ENCODE measurements at places on chromosomes 3 and 15. TPM values are rescaled to one million over a fixed set of nuclear protein-coding genes. Genes with fewer than 3 reads are reported as not detected.

Gene HLTF
- total RNA-seq, result 28.1 TPM

GRCh38 chr15:68653031-68653635 is 74.3 kb downstream of the CORO2B start:
- DNase-seq, result no peak

Gene CTXN2
- total RNA-seq, result not detected

Gene CP
- 1.1 TPM for total RNA-seq

DNA sequence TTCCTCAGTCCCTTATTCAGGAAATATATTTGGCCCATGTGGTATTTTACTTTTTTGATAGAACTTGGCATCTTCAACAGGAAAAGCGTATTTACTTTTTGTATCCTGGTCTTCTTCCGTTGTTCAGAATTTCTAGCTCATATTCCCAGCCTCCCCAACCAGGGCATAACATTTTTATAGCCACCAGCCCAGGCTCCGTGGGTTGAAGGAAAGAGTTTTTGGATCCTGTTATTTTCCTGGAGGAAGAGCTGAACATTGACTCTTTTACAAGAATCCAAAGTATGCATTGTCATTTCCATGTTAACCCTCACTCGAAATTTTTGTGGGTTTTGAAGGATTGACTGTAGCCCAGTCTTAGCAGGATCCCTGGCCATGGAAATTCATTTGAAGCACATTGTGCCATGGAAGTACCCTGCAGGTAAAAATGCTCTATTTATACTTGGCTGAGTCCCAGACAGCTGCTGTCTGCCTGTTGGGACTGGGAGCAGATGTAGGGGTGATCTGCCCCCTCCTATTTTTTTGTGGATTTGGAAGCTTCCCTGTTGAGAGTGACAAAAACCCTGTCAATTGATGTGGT is 98.8 kb downstream of the AKAP13 start:
- peak; percentile 67 for DNase-seq

GRCh38 chr3:13159890-13160289 is 86.7 kb upstream of the IQSEC1 start:
- no peak for DNase-seq

- DNase-seq, result no peak
Observed at GRCh38 chr3:106183762-106184391, 315.1 kb upstream of the CBLB start.

GRCh38 chr3:45366290-45366689 is 22.1 kb upstream of the LARS2 start:
- no peak for DNase-seq

DNA sequence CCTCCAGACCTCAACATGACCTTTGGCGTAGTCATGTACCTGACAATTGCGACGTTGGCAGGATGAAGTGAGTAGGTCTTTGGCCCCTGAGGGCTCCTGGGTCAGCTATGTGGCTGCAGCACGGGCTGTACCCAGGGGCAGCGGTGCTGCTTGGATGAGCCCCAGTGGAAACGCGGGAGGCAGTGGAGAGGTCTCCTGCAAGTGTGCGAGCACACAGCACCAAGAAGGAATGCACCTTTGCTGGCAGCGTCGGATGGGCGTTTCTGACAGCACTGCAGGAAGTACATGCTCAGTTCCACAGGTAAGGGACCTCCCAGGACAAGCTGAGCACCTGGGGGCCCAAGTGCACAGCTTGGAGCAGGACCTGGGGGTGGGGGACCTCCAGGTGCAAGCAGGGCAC is 67.4 kb upstream of the UNC13C start:
- no peak for DNase-seq

DNA sequence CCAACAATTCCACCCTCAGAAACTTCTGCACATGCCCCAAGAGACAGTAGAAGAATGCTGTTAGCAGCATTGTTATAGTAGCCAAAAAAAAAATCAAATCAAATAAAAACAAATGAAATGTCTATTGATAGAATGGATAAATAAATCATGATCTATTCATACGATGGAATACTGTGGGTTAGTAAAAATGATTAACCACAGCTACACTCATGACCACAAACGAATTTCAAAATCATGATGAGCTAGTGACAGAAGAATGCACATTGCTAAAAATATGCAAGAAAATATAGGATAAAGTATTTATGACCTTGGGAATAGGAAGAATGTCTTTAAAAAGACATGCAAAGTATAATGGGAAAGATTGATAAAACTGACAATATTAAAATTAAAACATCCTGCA is 57.5 kb upstream of the ACAN start:
- DNase-seq, result peak; percentile 50

Gene C15orf62
- 3.3 TPM for total RNA-seq

Gene TRAIP
- 2.8 TPM for total RNA-seq
